ENCODE measurements at places on chromosomes 3 and 15. TPM values are rescaled to one million over a fixed set of nuclear protein-coding genes. Genes with fewer than 3 reads are reported as not detected.

The SEMA4B gene
- polyA plus RNA-seq: 7.4 TPM

The CCNB2 gene
- polyA plus RNA-seq: 14.1 TPM

The RETNLB gene
- polyA plus RNA-seq: not detected

The GDPGP1 gene
- polyA plus RNA-seq: 2.4 TPM

The PAK6 gene
- polyA plus RNA-seq: 0.83 TPM

The FURIN gene
- 26.7 TPM for polyA plus RNA-seq

The SEMA6D gene
- polyA plus RNA-seq: 60.2 TPM

The APOD gene
- 37.8 TPM for polyA plus RNA-seq

The TPRA1 gene
- polyA plus RNA-seq: 19.8 TPM

The CHL1 gene
- polyA plus RNA-seq: 2.2 TPM

The OCA2 gene
- polyA plus RNA-seq: 2.8 TPM

The RARRES1 gene
- polyA plus RNA-seq: 2.6 TPM

The STAB1 gene
- polyA plus RNA-seq: 37.3 TPM

The MB21D2 gene
- polyA plus RNA-seq: 17.5 TPM

The CSPG5 gene
- polyA plus RNA-seq: 1.8 TPM

The SNTN gene
- not detected for polyA plus RNA-seq

The AMIGO3 gene
- 2.7 TPM for polyA plus RNA-seq

The PLSCR2 gene
- not detected for polyA plus RNA-seq

DNA sequence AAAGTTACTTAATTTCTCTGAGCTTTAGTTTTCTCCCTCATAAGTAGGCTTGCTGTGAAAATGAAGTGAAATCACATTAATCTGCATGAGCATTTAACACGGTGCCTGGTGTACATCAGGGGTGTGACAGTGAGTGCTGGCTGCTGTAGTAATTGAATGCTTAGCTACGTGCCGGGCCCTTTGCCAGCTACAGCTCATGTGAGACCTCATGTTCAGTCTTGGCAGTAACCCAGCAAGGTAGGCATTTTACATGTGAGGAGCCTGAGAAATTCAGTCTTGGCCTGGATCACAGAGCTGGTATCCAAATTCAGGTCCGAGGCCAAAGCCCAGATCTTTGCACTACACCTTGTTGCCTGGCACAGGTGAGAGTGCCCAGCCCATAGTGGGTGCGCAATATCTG, 9.1 kb downstream of the GHRL start:
- DNase-seq: no peak

- no peak for DNase-seq
Measured at GRCh38 chr3:122530164-122530563, 15.4 kb upstream of the KPNA1 start.

DNA sequence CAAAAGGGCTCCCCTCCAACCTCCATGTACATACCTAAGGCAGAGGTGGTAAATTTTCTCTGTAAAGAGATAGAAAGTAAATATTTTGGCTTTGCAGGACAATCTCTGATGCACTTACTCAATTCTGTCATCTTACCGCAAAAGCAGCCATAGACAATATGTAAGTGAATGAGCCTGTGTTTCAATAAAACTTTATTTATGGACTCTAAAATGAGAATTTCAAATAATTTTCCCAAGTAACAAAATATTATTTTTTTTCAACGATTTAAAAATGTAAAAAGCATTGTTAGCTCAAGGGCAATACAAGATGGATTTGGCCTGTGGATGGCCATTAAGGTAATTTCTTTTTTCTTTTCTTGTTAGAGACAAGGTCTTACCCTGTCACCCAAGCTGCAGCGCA, 44.7 kb downstream of the SHQ1 start:
- no peak for DNase-seq

- no peak for DNase-seq
Measured at GRCh38 chr15:57133127-57133968, 214.9 kb downstream of the TCF12 start.

GRCh38 chr15:99564221-99565048, 1.3 kb upstream of the MEF2A start:
- DNase-seq: no peak

- no peak for DNase-seq
Measured at GRCh38 chr3:34957677-34958076, 681.6 kb upstream of the ARPP21 start.

- no peak for DNase-seq
Measured at GRCh38 chr15:68423359-68424296, 8.3 kb downstream of the ITGA11 start.

DNA sequence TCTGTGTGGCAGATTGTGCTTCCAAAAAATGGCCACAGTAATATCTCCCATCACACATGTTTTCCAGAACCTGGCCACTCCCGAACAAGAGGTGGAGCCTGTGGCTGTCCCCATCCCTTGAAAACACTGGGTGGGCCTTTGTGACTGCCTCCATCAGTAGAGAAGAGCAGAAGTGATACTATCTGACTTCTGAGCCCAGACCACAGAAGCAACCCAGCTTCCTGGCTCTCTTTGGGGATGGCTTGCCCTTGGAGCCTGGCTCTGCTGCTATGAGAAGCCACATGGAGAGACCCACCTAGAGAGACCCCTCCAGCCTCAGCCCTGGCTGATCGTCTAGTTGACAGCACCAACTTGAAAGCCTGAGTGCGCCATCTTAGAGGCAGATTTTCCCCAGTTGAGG, 39.8 kb upstream of the CMTM8 start:
- no peak for DNase-seq

- no peak for DNase-seq
Measured at GRCh38 chr3:94481226-94481898, 418.5 kb downstream of the NSUN3 start.

- DNase-seq: no peak
Measured at GRCh38 chr3:10417847-10418246, 87.5 kb downstream of the ATP2B2 start.

GRCh38 chr15:55775316-55775715, 32.4 kb upstream of the PRTG start:
- DNase-seq: no peak

- no peak for DNase-seq
Measured at GRCh38 chr3:33217866-33218445, 654 bp downstream of the SUSD5 start.

DNA sequence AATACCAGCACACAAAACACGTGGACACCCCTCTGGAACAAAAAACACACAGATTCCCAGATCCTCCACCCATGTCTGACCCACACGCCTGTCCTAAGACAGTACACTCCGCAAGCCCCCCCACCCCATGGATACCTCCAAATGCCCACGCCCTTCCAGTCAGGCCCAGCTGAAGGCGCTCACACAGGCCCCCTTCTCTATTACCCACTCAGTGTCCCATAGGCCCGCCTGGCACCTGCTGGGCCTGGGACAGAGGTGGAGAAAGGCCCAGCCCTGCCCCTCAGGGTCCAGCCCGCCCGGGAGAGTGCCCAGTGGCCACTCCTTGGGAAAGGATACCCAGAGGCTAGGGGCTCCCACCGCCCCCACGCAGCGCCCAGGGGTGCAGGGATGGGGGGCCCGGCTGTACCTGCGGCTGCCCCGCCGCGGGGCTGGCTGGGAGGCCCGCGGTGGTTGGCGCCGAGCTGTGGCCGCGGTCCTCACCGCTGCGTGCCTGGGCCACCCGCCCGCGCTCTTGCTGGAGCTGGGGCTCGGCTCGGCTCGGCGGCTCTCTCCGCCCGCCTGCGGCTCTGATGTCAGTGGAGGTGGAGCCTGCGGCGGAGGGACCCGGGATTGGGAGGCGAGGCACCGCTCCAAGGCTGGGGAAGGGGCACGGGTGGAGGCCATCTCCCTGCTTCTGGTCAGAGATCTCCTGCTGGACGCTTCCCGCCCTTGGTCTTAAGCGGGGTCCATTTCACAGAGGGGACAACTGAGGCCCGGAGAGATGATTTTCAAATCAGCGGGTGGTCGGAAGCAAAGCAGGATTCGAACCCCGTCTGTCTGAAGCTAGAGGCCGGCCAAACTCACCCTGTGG, at the start of gene CAMK1:
TSS of gene CAMK1 (minus strand) at position 522 of the 850 bp plus-strand sequence. CDS start 2,198 bp downstream, outside the sequence.
- DNase-seq: peak; percentile 60

- DNase-seq: no peak
Measured at GRCh38 chr15:78790027-78790426, 21.2 kb downstream of the ADAMTS7 start.

GRCh38 chr3:82355228-82355627, 593.8 kb upstream of the GBE1 start:
- DNase-seq: no peak

DNA sequence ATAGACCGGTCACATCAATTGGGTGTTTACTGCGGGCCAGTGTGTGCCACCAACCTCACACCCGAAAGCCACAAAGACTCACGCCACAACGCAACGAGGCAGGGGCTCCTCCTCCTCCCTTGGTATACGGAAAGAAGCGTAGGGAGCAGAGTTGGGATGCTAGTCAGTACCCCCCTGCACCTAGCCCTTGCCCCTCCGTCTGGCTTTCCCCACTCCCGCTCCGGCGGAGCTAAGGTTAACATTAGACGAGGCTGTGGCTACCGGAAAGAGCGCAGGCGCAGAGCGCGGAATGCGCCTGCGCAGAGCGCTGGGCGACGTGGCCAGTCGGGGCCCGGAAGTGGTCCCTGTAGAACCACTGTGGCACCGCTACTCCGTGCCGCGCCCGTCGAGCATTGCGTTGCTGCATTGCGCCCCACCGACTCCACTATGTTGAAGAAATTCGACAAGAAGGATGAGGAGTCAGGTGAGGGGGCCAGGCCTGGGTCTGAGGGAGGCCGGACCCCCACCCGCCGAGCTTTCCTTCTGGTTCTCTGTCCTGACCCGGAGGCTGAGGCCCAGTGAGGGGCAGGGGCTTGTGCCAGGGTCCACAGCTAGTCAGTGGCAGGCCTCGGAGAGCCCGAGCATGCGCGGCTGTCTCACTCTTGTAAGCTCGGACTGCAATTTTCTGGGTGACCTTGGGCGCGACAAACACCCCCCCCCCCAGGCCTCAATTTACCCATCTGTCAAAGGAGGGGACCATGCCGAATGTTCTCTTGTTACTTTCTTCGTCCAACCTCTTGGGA, at the start of gene COPG1:
TSS of gene COPG1 (plus strand) at position 323 of the 782 bp plus-strand sequence. CDS start at position 427, 104 bp downstream.
- DNase-seq: peak; percentile 88

GRCh38 chr3:184180165-184180564, 5.5 kb downstream of the AP2M1 start:
- DNase-seq: no peak

DNA sequence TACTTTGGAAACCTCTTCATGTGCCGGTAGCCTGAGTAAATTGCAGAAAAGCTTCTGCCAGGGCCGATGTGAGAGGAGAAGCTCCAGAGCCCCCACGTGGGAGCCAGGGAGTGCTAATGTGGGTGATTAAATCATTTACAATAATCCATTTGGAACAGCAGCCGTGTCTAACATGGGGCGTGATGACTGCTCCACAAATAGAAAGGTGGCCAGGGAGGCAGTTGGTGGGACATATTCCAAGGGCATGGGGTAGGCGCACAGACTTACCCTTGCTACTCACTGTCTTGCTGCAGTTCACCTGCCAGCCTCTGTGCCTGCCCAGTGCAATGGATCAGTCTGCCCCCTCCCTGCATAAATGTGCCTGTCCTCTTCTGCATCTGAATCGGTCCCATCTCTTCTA, 39.3 kb upstream of the INSYN1 start:
- DNase-seq: no peak

DNA sequence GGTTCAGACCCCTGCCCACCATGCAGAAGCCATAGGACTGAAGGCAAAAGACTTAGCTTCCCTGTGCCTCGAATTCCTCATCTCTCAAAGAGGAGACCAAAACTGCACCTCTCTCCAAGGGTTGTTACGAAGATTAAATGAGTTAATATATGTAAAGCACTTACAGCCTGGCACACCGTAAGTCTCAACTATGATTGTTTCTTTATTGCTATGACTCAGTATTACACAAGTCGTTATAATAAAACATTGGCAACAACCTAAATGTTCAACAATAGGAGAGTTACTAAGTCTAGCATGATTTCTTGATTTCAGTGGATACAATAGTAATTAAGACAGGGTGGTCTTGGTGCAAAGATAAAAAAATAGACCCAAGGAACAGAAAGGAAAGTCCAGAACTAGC, 19.6 kb upstream of the FGD5 start:
- DNase-seq: no peak

DNA sequence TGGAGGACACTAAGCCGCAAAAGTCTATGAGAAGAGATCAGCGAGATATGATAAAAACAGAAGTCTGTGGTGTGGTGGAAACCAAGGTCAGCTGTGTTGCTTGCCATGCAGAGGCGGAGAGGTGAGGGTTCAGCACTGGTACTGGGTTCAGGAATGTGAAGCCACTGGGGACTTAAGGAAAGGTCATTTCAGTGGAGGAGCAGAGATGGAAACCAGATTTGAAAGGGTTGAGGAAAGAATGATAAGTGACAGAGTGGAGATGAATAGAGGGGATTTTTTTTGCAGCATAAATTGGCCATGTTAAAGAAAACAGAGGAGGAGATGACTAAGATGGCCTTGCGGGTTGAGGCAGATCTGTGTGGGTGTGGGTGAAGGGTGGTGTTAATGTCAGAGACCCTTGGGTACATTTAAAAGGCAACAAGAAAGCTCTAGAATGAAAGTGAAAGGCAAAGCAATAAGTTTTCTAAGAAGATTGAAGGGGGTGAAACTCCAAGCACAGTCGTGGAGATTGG, 265.5 kb downstream of the ADAMTSL3 start:
- no peak for DNase-seq

- DNase-seq: no peak
Measured at GRCh38 chr3:31246293-31247062, 286.2 kb upstream of the STT3B start.

GRCh38 chr3:69819282-69819681, 80.0 kb downstream of the MITF start:
- no peak for DNase-seq

DNA sequence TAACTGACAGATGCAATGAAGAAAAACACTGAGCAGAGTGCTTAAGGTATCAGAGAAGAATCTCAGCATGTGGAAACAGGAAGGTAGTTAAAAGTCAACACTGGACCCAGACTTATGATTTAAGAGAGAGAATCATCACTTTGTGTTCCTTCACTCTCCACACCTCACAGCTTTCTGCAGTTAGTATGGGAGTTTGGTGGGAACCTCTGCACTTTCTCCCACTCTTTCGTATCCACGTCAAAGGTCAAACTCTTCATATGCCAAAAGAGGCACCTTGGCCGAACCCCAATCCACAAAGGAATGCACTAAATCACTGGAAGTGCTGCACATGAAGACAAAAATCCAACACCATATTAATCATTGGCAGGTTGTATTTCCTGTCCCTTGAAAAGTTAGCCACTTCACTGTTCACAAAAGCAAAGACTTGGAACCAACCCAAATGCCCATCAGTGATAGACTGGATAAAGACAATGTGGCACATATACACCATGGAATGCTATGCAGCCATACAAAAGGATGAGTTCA, 361.2 kb downstream of the MAGI1 start:
- DNase-seq: no peak

- DNase-seq: no peak
Measured at GRCh38 chr3:134381076-134381475, 6.8 kb upstream of the AMOTL2 start.

DNA sequence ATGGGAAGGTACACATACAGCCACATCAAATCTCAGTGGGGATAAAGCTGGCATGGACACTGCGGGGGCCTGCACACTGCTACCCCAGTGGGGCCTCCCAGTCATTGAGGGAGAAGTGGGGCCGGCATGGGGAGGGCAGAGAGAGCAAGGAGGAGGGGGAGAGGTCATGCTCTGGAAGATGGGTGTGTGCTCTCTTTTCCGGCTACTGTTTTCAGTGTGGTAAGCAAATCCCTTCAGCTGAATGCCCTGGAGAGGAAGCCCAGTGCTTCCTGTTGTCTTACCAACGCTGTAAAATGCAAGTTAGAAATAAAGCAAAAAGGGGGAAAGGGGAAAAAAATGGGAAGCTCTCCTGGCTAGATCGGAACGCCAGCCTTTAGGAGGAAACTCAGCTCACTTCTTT, 30.8 kb downstream of the NRROS start:
- no peak for DNase-seq

All from forelimb muscle (tissue), 1 donor.